ENCODE measurements at places on chromosomes 6 and 20.

DNA sequence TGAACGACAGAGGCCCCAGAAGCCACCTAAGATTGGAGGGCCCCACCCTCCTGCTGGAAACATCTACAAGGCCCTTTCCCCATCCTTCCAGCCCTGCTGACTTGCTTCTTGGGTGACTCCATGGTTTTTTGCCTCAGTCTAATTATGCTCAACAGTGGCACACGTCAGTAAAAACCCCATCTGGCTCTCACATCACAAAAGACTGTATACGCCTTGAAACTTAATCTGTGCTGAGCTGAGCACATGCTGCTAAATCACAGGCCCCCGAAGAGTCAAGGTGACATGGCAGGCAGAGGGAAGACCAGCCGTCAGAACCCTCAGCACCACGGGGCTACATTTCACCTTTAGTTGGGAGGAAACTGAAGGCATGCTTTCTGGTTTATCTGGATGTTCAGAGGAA, 323.1 kb downstream of the CDH26 start:
- no peak for DNase-seq

DNA sequence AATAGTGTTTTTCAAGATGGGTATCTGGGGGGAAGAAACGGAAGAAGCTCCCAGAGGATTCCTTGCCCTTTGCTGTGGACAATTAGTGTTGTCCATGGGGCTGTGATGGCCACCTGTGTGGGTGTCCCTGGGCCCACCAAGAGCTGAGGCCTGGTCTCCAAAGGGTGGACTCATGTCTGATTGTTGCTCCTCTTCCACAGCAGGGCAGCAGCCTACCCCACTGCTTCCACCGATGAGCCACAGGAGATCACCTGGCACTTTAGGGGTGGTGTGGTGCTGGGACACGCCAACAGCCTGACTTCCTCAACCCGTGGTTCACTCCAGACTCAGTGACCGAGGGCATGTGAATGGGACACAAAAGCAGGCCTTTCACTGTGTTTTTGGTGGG, 25.1 kb downstream of the PRPH2 start:
- DNase-seq: no peak

GRCh38 chr6:37850260-37850659, 30.7 kb downstream of the ZFAND3 start:
- DNase-seq: no peak

GRCh38 chr20:48789781-48790472, 37.9 kb downstream of the PREX1 start:
- DNase-seq: no peak

- DNase-seq: no peak
Measured at GRCh38 chr6:17297271-17298080, 16.3 kb downstream of the RBM24 start.

- no peak for DNase-seq
Measured at GRCh38 chr6:71138376-71138775, 150.2 kb upstream of the OGFRL1 start.

DNA sequence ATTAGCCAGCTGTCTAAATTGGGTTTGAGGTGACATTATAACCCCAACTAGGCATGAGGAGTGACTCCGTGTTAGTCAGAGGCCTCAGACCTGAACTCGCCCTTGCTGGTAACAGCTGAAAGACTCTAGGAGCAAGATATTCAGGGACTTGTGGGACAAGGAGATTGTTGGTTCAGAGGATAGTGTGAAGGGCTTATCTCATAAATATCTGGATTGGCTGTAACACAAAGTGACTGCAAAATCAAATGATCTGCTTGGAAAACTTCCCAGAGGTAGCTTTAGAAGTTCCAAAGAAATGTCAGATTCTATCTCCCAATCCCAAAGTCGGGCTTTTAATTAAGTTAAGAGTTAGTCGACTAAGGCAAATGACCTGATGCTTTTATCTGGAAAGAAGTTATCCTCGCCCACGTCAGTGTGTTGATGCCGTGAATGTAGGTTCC, 72.4 kb downstream of the TULP4 start:
- no peak for DNase-seq

DNA sequence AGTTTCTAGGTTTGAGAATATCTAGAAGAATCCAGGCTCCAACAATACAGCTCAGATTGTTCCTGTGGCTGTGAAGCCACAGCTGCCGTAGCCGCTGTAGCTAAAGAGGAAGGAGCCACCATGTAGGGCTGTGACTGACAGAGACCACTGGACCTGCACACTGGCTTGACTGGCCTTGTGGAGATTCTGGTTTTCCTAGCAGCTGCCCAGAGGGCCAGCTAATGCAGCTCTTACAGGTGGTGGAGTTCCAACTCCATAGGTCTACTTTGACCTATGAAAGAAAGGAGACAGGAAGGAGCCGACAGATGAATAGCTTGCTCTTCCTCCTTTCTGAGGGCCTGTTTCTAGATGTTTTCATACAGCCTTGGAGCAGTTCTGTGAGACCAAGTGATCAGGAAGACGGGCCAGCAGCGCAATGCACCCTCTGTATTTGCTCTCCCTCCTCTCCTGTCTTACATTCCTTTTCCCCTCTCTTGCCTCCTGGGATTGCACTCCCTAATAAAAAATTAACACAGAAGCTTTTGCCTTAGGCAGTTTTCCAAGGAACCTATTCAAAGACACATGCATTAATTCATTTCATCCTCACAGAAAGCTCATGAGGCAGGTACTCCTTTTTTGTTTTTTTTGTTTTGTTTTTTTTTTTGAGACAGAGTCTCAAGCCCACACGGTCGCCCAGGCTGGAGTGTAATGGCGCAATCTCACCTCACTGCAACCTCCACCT, 51.8 kb upstream of the MYB start:
- DNase-seq: no peak
